ENCODE measurements at places on chromosomes 7 and 10.

DNA sequence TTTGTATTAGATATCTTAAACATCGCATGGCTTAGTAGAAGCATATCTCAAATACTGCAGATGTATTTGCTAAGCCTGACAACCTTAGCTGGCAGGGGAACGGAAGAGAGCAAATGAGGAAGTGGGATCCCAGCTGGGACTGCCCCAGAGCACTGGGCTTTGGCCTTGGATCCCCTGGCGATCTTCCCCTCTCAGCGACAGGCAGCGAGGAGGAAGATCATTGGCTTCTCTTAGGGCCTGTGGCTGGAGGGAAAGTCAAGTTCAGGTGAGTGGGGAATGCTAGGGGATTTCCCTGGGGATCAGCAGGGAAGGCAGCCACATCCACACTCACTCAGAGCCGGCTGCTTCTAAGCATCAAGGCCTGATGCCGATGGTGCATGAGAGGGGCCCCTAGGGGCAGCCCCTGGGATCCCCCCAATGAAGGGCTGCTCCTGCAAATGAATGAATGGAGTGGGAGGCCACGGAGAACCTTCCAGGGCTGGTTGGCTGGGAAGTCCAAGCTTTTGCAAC lies 42.0 kb downstream of the LYZL2 start:
- peak; percentile 97 for DNase-seq

GRCh38 chr7:45215601-45216062 lies 58.0 kb downstream of the RAMP3 start:
- DNase-seq = no peak

DNA sequence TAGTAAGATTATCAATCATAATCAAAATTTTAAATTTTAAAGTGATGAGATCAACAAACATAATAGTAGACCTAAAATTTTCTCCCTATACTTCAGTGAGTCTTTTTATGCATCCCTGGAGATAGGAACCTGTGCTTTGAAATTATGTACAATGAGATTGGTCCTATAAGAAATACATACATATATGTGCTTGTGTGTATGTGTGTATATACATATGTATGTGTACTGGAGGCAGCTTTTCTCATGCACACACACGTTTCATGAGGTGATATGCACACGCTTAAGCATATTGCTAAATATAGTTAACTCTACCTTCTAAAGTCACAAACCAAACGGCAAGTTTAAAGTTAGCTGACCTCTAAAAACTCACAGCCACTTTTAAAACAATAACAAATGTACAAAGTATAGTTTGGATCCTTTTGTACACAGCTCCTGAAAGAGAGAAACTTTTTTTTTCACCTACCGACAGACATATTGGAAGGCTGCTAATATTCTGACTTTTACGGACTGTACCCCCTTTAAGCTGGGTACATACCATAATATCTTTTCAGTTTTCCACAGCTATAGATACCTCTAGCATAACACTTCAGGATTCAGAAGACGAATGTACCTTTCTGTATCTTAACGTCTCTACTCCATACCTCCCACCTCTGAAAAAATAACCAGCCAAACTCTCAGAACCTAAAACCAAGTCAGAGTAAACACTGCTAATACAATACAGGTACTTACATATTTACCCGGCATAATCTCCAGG lies 3.3 kb downstream of the ITGB1 start:
- DNase-seq = no peak

DNA sequence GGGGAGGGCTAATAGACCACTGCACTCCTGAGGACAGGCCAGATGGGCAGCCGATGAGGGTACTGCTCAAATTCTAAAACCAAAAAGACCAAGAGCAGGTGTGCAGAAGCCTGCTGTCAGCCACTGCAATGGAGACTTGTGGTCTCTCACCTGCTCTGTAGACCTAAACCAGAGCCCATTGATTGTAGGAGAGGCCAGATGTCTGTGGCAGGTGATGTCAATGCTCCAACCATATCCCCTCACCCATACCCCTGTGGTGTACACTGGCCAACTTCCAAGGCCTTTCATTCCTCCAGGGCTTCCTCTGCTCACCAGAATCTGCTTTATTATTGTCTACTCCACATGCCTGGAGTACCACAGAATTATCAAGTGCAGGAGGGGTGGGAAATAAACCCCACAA lies 116.9 kb upstream of the CHST15 start:
- DNase-seq = no peak

DNA sequence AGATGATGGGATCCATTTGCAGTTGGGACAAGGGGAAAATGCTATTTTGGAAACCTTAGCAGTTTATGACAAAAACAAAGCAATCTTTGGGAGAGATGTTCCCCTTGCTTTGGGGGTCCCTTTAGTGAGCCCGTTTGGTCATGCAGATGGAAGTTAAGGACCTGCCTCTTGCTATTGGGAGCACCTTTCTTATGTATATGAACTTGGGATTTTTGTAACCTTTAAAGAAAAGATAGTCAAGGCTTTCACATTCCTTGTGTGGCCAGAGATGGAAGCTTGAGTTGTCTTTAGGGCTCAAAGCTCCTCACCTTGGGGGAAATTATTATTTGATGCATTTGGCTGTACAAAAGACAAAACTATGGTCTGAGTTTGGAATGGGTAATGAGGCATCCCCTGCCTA lies 179.0 kb upstream of the PLPP4 start:
- DNase-seq = no peak

- peak; percentile 61 for DNase-seq
These were observed 1.4 kb upstream of the AKR1B15 start for GRCh38 chr7:134547397-134548054.
